ENCODE measurements at places on chromosomes 12 and 14. TPM values are rescaled to one million over a fixed set of nuclear protein-coding genes. Genes with fewer than 3 reads are reported as not detected.

Gene PTPN6
- 11.2 TPM for total RNA-seq

Gene DPPA3
- total RNA-seq = not detected

Gene SERPINA9
- not detected for total RNA-seq

Gene TMEM116
- 0.58 TPM for total RNA-seq

Gene NKX2-8
- total RNA-seq = not detected

Gene SLC6A12
- total RNA-seq = not detected
